ENCODE measurements at places on chromosomes 3 and 15.

GRCh38 chr15:100889385-100890050, 9.9 kb downstream of the ALDH1A3 start:
- DNase-seq: peak; percentile 85

DNA sequence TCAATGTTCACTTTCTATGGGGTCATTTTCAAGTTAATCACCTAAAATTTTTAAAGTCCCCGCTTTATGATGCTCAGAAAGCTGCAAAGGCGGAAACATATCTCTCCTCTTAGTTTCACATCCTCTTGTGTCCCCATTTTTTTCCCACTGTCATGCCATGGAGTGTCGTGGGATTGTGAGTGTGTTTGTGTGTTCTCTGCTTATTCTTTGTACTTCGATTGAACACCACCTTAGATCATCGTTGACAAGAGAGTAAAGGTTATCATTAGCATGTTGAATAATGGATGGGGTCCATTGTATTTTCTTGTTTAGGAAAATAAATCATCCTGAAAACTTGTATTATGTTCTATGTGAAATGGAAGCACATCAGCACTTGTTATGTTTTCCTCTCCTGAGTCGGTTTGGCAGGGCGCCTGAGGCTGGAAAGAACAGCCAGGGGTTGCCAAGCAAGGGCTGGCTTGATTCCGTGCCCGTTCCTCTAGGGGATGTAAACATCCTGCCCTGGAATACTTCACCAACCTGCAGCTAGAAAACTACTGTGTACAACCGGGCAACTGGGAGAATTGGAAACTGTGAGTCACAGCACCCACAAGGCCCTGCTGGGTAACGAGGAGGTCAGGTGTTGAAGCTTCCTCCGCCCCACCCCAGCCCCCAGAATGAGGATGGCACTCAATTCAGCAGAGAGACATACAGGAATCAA, 67.2 kb downstream of the EIF4E3 start:
- peak; percentile 26 for DNase-seq

DNA sequence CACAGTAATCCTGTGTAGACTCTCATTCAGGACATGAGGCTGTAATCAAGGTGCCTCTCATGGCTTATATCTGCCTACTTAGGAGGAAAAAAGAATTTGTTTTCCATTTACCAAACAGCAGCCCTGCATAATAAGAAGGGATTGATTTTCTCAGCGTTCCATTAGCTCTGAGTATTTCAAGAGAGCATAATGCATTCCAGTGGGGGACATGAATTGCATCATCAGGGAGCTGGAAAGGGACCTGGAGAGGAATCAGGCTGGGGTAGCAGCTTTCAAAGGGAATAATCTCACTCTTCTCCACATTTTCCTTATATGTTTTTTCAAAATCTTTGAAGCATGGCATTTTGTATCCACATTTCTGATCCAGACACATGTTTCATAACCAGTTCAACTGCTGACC, 150.6 kb upstream of the ANKRD28 start:
- no peak for DNase-seq

- no peak for DNase-seq
These were observed 67.0 kb upstream of the SAMMSON start for GRCh38 chr3:69932501-69932900.

GRCh38 chr3:71443332-71443731, 140.2 kb downstream of the FOXP1 start:
- DNase-seq: no peak

DNA sequence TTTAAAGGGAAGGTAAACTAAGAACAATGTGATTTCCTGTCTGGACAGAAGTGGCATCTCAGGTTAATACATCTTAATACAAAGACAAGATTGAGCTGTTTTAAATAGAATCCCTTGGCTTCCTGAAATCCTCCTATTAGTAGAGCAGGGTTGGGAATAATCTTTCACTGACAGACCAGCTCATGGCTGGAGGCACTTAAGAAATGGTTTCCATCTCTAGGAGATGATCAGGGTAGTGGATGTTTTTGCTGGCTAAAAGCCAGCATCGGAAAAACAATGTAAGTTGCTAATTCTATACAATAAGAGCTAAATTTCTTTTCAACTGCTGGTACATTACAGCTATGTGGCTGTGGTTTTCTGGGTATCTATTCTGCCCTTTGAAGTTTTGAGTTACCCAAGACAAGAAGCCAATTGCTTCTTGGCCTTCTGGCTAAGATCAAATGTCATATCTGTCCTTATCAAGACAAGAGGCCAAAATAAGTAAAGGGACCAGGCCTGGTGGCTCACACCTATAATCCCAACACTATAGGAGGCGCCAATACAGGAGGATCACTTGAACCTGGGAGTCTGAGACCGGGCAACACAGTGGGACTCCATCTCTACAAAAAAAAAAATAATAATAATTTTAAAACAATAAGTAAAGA, 49.6 kb downstream of the SHQ1 start:
- DNase-seq: peak; percentile 8

DNA sequence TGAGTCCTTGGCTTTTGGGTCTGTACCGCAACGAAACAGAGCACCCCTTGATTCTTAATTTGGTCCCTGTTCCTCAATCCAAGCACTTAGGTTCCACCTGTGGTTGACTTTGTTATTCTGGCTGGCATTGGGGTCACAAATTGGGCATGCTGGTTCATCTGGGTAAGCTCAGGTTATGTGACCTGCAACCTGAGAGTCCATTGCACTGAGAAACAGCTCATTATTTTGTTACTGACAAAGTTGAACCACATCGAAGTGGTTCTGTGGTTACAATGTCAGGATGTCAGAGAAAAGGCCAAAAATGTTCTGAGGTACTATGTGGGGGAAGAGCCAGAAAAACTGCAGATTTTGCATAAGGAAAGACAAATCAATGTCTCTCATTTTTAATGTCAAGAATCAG, 74.2 kb downstream of the ZNF621 start:
- no peak for DNase-seq

GRCh38 chr3:4077950-4078349, 225.2 kb upstream of the SETMAR start:
- DNase-seq: no peak

- DNase-seq: no peak
These were observed 140.3 kb upstream of the NSMCE3 start for GRCh38 chr15:29409890-29410289.

- DNase-seq: no peak
These were observed 275.8 kb downstream of the SATB1 start for GRCh38 chr3:18149386-18149785.

DNA sequence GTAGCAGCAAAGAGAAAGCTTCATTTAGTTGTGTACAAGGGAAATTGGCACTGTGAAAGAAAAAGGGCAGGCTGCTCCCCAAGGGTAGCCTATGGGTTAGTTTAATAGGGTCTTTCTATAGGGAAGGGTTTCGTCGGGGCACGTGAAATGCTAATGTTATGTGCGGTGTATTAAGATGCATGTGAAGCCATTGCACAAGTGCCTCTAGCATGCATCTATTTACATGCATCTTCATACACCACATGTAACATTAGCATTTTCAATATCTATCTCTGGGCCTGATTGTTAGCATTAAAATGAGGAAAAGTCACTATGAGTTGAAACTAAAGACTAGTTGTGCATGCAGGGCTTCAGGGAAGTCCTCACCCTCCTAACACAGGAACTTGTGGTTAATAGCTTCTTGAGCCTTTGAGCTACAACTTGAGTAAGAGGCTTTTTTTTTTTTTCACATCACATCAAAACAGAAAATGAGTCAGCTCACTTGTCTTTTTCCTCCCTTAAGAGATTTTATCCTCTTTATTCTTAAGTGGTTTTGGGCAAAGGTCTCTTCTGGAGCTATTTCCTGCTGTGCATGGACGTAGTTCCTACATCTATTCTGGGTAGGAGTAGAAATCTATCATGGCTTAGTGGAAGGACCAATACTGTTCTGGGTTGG, 613.4 kb downstream of the ZPLD1 start:
- DNase-seq: no peak

- DNase-seq: no peak
These were observed 31.1 kb upstream of the BLOC1S6 start for GRCh38 chr15:45555934-45556608.

- peak; percentile 80 for DNase-seq
These were observed 57.1 kb upstream of the POU1F1 start for GRCh38 chr3:87333393-87333892.

DNA sequence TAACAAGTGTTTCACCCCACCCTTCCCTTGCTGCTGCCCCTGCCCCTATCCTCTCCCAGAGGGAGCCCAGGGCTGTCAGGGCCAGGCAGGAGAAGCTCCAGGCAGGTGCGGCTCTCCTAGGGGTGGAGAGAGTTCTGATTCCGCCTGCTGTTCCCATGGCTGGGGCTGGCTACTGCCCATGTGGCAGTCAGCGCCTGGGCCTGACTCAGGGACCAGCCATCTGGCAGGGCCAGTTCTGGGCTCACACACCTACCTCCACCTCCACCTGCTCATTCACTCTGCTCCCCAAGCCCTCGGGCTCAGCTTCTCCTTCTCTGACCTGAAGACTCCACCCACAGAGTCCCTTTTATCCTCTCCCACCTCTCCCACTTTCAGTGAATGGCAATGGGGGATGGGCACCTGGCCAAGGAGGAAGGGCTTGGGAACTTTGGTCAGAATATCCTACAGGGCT, 23.4 kb downstream of the AMOTL2 start:
- no peak for DNase-seq

GRCh38 chr15:99174567-99175395, 69.9 kb downstream of the SYNM start:
- no peak for DNase-seq
